ENCODE measurements at places on chromosomes 3 and 15.

GRCh38 chr3:174202116-174202515, 657.0 kb upstream of the NAALADL2 start:
- DNase-seq, result no peak

DNA sequence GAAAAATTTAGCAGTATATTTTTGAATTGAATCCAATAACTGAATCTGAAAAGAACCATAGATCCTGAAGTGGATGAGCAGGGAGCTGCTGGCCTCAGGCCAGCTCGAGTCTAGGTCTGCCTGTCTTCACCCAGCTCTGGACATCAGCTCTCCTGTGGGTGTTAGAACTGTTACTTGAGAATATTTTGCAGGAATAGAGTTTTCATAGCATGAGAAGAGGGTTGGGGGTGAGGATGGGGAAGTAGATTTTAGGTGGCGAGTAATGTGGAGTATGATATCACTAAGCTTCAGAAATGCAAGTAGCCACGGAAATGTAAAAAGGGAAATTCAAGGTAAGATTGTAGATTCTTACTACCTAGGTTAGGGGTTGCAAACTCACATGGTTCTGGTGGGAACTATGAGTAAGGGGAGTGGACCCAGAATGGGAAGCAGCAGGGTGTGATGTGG, 6.2 kb downstream of the RAB8B start:
- no peak for DNase-seq

GRCh38 chr3:154482507-154482906, 52.5 kb upstream of the GPR149 start:
- no peak for DNase-seq

DNA sequence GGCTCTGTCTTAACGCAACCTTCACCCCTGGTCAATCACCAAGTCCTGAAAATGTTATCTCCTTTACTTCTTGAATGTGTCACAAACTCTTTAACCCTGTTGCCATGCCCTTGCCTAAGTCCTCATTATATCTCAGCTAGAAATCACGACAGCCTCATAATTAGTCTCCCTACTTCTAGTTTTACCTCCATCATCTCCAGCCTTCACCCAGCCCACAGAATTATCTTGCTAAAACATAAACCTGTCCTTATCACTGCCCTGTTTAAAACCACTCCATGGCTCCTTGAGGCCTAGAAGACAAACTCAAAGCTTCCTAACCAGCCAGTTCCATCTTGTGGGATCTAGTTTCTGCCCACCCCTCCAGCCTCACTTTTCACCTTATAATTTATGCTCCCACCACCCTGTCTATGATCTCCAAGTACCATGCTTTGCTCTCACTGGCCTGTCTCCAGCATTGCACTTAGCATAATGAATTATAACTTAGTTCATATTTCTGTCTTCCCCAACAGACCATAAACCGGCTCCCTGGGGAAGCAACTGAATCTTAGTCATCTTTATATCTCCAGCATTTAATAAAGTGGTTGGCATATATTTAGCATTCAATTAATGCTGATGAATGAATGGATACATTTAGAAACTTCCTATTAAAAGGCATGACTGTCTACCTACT, 39.2 kb downstream of the GPR176 start:
- no peak for DNase-seq

- DNase-seq, result no peak
These were observed 995.3 kb downstream of the ROBO2 start for GRCh38 chr3:78035131-78035641.

GRCh38 chr3:129756871-129757270, 136.6 kb downstream of the TMCC1 start:
- no peak for DNase-seq
